Ovary (tissue), 10 donors: ENCODE measurements at places on chromosomes 7 and 10. TPM values are rescaled to one million over a fixed set of nuclear protein-coding genes. Genes with fewer than 3 reads are reported as not detected.

The GIMAP4 gene
- total RNA-seq: 16.5 TPM

The FEZF1 gene
- total RNA-seq: not detected

The TRIM50 gene
- not detected for total RNA-seq

The HPSE2 gene
- total RNA-seq: not detected

The SEMA3A gene
- 1.5 TPM for total RNA-seq

The PRKG1 gene
- total RNA-seq: 21.1 TPM

The ITIH5 gene
- 19.2 TPM for total RNA-seq

GRCh38 chr7:101171442-101171837 lies 6.1 kb upstream of the VGF start:
- DNase-seq: no peak

DNA sequence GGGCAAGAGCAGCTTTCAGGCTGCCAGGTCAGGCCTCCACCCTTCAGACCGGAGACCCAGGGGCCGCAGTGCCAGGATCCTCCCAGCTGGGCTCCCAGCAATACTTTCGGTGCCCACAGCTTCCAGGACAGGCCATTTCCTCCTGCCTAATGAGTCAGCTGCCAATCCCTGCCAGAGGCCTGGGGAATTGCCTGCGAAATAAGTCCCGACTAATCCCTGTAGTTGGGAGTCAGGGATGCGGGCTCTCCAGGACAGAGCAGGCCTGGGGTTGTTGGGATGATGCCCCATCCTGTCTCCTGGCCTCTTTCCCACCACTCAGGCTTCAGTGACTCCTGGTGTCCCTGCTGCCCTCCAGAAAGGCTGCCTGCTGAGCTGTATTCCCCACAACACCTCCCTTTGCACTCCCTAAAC lies 143.5 kb upstream of the UNC5B start:
- no peak for DNase-seq

- DNase-seq: peak; percentile 9
Observed at GRCh38 chr10:132685921-132686680, 99.8 kb downstream of the NKX6-2 start.

- no peak for DNase-seq
Observed at GRCh38 chr7:22317632-22318031, 39.3 kb downstream of the RAPGEF5 start.

DNA sequence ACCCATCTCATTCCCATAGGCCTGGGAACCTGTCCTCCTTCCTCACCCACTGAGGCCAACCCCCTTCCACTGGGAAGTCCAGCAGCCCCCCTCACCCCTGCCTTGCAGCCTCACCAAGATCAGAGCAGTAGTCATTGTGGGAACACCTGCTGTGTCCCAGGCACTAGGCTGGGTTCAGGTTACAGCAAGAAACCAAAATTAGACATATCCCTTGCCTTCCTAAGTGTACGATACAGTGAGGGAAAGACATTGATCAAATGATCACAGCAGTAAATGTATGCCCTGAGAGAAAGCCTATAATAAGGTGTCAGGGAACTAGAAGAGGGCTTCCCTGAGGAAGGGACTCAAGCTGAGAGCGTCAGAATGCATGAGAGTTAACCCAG lies 17.0 kb upstream of the C10orf105 start:
- DNase-seq: no peak

GRCh38 chr7:149285603-149286002 lies 23.6 kb downstream of the ZNF783 start:
- DNase-seq: peak; percentile 54

DNA sequence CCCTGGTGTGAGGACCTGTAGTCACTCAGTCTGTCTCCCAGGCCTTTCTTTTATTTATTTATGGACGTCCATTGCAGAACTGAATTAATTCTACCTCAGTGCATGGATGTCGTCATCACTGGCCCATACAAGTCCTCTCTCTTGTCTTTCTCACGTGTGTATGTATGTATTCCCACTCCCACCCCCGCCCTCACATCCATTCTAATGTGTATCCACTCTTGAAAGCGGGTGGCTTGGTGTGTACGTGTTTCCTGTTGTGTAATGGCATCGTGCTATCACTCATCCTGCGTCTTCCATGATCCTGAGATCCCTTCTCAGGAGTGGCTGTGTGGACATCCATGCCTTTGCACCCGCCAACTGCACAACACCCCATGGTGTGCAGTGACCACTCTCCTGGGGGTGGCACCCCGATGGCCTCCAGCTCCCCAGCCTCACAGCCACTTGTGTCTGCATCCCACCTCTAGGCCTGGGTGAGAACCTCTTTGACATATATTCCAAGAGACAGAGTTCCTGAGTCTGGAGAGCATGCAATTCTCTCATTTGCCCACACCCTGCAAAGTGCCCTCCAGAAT lies 3.0 kb upstream of the AOC1 start:
- no peak for DNase-seq

DNA sequence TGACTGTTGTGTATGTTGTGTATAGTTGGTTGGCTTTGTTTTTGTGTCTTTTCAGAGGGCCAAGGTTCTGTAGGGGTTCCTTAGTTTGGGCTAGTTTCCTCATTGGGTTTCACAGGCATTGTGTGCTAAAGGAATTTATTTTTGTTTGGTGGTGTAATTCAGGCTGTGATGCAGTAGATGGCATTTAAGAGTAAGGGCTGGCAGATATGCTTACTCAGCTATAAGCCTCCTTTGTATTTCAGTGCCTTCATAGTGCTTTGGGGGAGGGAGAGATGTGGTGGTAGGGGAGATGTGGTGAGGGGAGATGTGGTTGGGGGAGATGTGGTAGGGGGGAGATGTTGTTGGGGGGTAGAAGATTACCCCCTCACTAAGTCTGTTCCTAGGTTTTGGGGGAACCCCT lies 91.7 kb downstream of the SLC25A40 start:
- no peak for DNase-seq

GRCh38 chr10:29736366-29737073 lies 101.7 kb upstream of the SVIL start:
- DNase-seq: peak; percentile 75

DNA sequence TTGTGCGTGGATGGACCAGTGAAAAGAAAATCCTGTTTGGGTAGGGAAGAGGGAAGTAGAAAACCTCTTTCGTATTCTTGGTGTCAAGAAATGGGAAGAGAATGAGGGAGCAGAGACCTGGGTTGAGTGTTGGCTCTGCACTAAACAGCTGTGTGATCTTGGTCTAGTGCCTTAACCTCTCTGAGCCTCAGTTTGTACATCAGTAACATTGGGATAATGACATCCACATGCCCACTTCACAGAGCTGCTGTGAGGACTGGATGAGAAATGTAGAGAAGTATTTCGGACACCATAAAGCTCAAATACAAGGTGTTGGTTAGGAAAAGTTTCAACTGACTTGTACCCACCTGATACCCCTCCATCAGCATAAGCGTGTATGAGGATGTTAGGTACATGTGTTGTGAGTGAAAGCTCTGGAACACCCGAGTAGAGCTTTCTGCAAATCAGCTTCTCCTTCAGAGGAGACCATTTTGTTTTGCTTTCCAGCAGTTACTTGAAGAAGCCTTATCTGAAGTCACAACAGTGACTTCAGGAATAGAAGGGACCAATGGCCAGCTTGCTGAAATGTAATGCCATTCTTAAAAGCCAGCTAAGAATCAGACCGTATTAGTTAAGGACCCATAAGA lies 11.2 kb downstream of the TRIM56 start:
- DNase-seq: no peak

DNA sequence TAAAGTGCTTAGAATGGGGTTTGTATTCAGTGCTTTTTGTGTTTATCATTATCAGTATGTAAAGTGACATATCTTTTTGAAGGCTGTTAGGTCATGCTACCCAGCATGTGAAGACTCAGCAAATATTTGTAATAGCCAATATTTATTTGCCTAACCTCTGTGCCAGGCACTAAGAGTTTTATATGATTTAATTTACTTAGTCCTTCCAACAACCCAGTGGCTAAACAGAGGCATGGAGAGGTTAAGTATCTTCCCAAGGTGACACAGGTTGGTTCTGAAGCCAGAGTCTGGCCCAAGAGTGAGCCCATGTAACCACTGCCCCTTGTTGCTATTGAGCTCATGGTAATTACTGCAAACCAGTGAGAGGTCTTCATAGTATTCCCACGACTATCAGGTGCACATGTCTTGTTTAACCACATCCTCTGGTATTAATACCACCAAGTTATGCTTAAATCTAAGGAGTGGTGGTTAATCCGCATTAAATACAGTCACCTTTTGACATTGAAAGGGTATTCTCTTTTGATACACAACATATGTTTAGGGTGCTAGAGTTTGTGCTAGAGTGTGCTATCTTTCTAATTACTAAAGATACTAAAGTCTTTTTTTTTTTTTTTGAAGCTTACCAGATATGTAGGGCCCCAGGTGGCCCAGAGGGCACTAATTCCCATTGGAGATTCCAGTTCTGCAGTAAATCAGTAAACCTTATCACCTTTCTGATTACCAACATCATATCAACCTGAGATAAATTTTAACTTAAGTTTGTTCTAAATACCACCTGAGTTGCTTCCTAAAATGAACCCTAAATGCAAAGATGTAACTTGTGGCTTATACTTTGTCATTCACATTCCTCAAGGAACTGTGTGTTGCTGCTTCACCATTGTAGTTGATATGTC lies 2.9 kb downstream of the ADD3 start:
- DNase-seq: no peak

GRCh38 chr7:70574314-70574834 lies 557.6 kb upstream of the GALNT17 start:
- DNase-seq: no peak

GRCh38 chr10:111962951-111963350 lies 220.6 kb downstream of the GPAM start:
- no peak for DNase-seq

GRCh38 chr10:45059632-45060031 lies 58.9 kb downstream of the ZNF22 start:
- no peak for DNase-seq

GRCh38 chr7:142602756-142603155 lies 146.5 kb upstream of the PRSS1 start:
- DNase-seq: no peak

DNA sequence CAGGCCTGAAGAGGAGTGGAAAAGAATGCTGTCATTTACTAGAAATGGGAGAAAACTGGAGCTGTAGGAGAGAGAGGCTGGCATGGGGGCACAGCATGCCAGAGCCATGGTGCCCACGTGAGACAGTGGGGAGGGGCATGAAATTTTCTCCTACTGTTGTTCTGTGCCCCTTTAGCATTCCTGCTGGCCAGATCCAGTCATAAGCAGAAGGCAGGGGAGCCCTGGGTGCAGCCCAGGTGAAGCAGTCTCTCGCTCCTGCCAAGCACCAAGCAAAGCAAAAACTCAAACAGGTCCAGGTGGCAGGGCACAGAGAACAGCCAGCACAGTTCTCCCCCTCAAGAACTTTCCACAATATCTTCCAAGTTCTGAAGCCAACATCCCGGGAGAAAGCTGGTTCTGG lies 383.2 kb downstream of the TCERG1L start:
- DNase-seq: no peak

GRCh38 chr10:117736655-117737054 lies 194.1 kb downstream of the EMX2 start:
- DNase-seq: no peak

DNA sequence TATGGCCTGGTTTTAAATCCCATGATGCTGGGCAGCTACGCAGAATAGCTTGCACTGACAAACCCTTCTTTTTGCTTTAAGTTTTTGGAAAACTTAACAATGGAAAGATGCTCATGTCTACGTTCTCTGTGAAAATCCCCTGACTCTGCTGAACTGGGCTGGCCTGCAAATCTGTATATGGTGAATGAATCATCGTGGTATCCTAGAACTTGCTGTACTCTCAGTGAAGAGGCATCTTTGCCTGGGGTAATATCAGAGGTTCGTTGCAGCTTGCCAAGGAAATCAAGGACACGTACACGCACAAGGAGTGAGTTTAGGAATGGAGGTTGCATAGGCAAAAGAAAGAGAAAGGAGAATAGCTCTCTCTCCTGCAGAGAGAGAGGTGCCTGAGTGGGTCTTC lies 382.0 kb upstream of the ADARB2 start:
- DNase-seq: no peak

DNA sequence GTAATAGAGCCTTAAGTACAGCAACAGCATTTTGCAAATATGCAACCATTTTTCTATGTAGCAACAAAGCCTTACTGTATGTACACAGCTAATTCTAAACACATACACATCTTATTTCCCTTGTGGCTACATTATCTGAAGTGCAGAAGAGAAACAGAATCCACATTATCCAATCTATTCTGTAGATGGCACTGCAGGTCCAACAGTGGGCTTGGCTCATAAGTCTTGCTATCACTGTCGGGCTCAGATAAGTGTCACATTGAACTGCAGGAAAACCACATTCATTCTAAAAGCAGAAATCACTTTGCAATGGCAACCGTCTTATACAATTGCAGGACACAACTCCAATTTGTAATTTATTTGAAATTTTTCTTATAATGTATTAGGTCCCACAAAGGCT lies 109.8 kb upstream of the NOBOX start:
- DNase-seq: no peak

GRCh38 chr10:127556916-127557315 lies 7.8 kb downstream of the NPS start:
- DNase-seq: peak; percentile 48

DNA sequence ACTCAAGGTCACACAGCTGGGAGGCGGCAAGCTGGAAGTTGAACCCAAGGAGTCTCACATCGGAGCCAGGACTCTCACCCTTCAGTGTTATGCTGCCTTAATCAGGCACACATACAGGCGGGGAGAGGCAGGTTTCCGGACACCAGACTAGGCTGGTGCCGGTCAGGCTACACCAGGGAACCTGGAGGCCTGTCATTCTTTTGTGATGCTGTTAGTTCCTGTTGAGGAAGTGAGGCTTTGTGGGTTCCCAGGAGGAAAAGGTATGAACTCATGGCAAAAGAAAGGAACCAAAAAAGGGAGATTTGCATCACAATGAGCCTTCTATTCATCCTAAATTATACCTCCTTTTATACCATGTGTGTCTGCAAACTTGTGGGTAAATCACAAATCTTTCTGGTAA lies 103.8 kb downstream of the TCF7L2 start:
- no peak for DNase-seq

DNA sequence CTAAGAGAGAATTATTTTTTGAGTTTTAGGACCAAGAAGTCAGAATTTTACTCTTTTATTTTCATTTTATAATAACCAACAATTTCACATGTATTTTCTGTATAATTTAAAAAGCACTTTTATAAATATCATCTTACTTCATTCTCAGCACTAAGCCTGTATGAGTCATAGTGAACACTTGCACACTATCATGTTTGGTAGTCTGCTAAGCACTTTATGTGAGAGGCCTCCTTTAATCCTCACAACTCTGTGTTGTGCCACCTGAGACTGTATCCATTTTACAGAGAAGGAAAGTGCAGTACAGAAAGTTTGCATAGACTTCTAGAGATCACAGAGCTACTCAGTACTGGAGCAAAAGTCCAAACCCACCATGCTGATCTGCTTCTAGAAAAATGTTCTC lies 939.6 kb downstream of the NRG3 start:
- no peak for DNase-seq

DNA sequence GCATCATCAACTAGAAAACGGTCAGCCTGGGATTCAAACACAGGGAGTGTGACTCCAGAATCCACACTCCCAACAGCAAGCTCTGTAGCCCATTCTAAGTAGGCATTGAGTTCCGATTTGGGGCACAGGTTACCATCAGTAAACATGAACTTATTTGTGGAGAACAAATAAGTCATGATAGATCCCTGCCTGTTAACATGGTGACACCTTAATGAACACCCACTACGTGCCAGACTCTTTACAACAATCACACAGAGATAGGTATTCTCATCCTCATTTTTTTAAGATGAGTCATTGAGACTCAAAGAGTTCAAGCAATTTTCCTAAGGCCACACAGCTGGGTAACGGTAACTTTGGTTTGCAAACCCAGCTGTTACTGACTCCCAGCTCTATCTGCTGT lies 91.5 kb downstream of the LYZL2 start:
- DNase-seq: no peak
